ENCODE measurements at places on chromosomes 1 and 21. TPM values are rescaled to one million over a fixed set of nuclear protein-coding genes. Genes with fewer than 3 reads are reported as not detected.

Gene SPRR4
- not detected for total RNA-seq

Gene ELOVL1
- total RNA-seq = 66.4 TPM

Gene PKLR
- total RNA-seq = not detected

Gene TRIM45
- 1.7 TPM for total RNA-seq

Gene NDUFS5
- total RNA-seq = 1,415 TPM

Gene HCN3
- 0.36 TPM for total RNA-seq

Gene ZBTB40
- total RNA-seq = 8.9 TPM

Gene FNDC10
- 0.28 TPM for total RNA-seq

Gene SAMD11
- total RNA-seq = 5.9 TPM

Gene TMEM81
- 1.8 TPM for total RNA-seq

Gene LCE3D
- total RNA-seq = not detected

Gene PGM1
- 94.5 TPM for total RNA-seq

Gene ESPN
- under 0.01 TPM for total RNA-seq

Gene CD101
- not detected for total RNA-seq

Gene FCRL5
- total RNA-seq = not detected

Gene CCDC17
- total RNA-seq = 0.56 TPM

Gene LCE3E
- total RNA-seq = not detected

Gene GPX7
- total RNA-seq = 3.1 TPM

Gene LCE2A
- not detected for total RNA-seq

Gene TCHHL1
- total RNA-seq = not detected

Gene SLC1A7
- not detected for total RNA-seq

Gene CHI3L1
- total RNA-seq = 0.28 TPM

Gene IFI44L
- total RNA-seq = 0.18 TPM

Gene KRTAP12-2
- not detected for total RNA-seq

Gene TDRD10
- not detected for total RNA-seq

Gene S100A5
- total RNA-seq = 0.56 TPM

Gene ALDH4A1
- 8.6 TPM for total RNA-seq
